GM12892 (cell line): ENCODE measurements at places on chromosomes 12 and 14.

GRCh38 chr12:100229036-100229635 is 28.5 kb downstream of the ACTR6 start:
- no peak for DNase-seq

GRCh38 chr14:98602983-98603382 is 669.0 kb downstream of the BCL11B start:
- DNase-seq = no peak

- no peak for DNase-seq
Observed at GRCh38 chr12:119825262-119825661, 51.9 kb downstream of the CIT start.

DNA sequence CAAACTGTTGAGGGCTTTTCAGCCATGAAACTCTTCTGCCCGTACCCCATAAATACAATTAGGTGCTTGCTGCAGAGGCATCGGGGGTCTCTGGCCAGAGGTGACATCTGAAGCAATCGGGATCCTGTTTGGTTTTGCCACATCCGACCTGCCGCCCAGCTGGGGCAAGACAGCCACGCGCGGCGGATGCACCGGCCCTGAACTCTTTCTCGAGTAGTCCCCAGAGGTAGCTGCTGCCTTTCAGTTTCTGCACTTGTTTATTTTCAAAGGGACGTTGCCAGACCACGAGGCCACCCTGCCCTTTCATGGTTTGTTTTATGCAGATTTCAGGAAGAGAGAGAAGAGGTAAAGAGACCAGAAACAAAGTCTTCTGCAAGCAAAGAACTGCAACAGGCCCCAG is 10.6 kb upstream of the MLXIP start:
- peak; percentile 77 for DNase-seq

- no peak for DNase-seq
Observed at GRCh38 chr14:55957950-55958349, 160.3 kb upstream of the PELI2 start.

- DNase-seq = no peak
Observed at GRCh38 chr14:95503365-95504134, 12.9 kb downstream of the SYNE3 start.

DNA sequence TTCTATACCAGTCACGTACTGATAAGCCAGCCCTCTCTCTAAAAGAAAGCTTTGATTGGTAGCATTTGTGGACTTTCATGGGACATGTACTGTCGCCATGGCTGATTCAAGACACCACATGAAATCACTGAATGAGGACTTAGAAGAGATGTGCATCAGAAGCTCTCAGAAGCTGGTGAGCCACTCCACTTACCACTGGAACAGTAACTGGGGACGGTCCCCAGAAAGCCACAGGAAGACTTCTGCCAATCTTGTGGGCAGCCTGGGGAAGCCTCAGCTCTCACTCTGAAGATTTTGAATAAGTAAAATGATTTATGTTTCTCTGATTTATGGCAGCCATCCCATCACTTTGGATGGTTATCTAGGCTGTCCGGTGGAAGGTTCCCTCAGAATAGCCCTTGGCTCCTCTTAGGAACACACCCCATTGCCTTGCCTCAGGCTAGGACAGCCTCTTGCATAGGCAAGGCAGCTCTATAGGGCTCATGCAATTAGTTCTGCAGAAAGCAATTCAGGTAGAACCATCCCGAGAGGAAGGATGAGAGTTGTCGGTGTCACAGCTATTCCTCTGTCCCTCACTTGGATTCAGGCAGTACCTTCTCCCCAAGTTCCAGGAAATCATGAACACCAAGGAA is 9.8 kb downstream of the DHRS1 start:
- no peak for DNase-seq

DNA sequence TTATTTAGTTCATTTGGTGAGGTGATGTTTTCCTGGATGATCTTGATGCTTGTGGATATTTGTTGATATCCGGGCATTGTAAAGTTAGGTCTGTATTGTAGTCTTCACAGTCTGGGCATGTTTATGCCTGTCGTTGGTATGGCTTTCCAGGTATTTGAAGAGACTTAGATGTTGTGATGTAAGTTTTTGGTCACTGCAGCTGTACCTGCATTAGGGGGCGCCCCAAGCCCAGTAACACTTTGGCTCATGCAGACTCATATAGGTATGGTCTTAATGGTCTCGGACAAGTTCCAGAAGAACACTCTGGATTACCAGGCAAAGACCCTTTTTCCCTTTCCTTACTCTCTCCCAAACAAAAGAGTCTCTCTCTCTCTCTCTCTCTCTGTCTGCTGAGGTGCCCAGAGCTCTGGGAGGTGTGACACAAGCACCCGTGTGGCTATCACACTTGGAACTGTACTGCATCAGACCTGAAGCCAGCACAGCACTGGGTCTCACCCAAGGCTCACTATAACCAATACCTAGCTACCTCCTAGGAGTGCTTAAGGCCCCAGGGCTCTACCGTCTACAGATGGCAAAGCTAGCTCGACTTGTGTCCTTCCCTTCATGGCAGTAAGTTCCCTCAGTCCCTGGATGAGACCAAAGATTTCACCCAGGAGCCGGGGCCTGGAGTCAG is 425.8 kb upstream of the ATXN7L3B start:
- no peak for DNase-seq

- peak; percentile 85 for DNase-seq
Observed at GRCh38 chr12:113196990-113197389, 11.5 kb downstream of the RITA1 start.

GRCh38 chr14:104970231-104971068 is 7.7 kb downstream of the AHNAK2 start:
- DNase-seq = no peak

DNA sequence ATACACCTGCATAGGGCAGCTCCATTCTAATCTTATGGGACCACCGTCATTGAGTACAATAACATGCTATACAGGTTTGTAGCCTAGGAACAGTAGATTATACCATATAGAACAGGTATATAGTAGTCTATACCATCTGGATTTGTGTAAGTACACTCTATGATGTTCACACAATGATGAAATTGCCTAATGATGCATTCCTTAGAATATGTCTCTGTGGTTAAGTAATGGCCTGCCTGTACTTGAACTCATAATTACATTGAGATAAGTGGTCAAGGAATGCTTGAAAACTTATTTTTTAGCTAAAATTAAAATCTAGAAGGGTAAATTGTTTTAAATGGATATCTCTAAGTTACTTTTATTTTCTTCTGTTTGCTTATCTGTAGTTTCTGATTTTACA is 152.7 kb downstream of the SRGAP1 start:
- no peak for DNase-seq

- DNase-seq = no peak
Observed at GRCh38 chr12:27534060-27534764, 10.2 kb downstream of the PPFIBP1 start.

DNA sequence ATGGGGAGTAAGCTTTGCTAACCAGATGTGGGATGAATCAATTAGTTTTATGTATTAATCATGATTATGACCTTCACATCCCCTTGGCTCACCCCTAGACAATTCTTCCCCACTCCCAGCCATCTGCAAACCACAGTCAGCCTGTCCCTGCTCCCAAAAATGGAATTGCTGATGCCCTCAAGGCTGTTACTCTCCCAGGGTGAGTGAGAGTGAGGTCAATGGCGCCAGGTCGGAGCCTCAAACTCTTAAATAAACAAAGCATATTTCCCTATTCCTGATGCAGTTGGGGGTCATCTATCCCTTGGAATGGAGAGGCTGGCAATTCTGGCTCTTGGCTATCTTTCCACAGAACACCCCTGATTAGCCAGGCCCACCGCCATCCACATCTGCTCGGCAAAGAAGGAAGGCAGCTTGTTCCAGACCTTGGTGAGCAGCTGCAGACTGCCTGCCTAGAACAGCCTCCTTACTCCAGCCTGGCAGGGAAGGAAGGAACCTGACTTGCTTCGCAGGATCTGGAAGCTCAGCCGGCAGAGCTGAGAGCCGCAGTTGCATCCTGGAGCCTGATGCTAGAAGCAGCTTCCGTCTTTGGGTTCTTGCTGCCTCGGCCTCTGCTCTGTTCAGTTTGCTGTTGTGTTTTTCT is 57.0 kb downstream of the SMUG1 start:
- no peak for DNase-seq

- DNase-seq = no peak
Observed at GRCh38 chr12:113903381-113903863, 62.7 kb downstream of the RBM19 start.

GRCh38 chr14:34685819-34686428 is 28.5 kb downstream of the CFL2 start:
- DNase-seq = no peak

DNA sequence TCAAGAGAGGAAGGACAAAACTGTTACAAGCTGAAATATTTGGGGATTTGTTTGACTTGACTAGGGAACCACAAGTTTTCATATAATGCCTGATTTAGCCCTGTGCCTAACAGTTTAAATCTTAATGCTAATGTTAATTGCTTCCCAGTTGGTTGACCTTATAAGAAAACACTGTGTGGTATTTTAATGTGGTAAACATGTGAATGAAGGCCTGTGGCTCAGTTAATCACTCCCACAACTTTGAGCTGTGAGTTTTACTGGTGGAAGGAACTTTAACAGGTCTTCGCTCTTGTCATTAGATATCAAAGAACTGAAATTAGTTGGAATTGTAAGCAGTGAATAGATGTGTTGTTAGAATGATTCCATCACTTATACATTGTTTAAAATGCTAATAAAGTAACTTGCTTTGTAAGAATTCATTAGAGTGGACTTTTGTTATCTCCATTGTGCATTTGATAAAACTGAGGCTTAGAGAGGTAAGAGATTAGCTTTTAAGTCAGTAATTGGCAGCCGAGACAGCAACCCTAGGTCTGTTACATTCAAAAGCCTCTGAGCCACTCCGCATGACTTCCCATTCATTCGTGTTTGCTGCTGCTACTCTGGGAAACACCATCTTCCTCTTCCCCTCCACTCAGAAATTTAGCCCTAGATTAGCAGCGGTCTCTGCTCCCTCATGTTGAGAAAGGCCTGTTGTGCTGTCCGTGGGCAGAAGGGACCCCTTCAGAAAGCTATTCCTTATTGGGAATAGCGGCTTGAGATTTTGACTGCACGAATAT is 1.0 kb upstream of the TBK1 start:
- no peak for DNase-seq

DNA sequence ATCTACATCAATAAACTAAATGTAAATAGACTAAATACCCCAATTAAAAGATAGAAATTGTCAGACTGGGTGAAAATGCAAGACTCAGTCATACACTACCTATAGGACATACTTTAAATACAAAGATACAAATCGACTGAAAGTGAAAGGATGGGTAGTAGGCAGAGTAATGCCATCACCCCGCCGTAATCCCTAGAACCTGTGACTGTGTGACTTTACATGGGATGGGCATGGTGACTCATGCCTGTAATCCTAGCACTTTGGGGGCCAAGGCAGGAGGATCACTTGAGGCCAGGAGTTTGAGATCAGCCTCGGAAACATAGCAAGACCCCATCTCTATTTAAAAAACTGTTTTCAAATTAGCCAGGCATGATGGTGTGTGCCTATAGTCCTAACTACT is 2.6 kb upstream of the EVL start:
- DNase-seq = no peak

- no peak for DNase-seq
Observed at GRCh38 chr12:81963636-81964035, 204.5 kb upstream of the PPFIA2 start.

DNA sequence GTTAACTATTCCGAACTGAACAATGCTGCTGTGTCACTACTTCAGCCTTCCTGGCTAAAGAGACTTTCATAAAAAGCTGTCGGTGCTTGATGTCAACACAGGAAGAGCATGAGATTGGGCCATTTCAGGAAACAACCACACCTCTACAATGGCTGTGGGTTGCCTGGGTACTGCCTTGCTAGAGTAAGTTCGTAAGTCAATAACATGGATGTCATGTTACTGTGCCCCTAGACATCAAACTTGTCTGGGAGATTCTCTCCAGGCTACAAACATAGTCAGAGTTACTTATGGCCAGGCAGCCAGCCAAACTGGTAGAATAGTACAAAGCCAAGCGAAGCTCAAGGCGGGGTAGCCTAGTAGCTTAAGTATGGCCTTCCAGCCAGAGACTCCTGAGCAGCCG is 23.1 kb downstream of the MAX start:
- no peak for DNase-seq

DNA sequence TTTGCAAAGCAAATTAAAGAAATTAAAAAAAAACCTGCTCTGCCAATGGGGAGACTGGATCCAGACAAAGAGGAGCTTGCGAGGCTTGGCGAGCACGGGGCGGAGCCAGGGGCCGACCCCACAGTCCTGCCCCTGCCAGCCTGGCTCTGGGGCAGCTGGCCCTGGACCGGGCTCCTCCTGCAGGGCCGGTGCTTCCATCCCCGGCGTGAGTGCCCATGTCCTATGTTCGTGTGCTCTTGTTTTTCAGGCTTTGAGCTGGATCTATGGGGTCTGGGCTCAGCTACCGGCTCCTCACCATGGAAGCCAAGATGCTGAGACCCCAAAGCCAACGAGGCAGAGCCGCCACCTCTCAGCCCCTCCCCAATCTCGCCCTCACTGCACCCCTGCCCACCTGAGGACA is 176.8 kb downstream of the KIF26A start:
- no peak for DNase-seq

GRCh38 chr14:105223260-105223659 is 25.1 kb upstream of the BTBD6 start:
- no peak for DNase-seq

DNA sequence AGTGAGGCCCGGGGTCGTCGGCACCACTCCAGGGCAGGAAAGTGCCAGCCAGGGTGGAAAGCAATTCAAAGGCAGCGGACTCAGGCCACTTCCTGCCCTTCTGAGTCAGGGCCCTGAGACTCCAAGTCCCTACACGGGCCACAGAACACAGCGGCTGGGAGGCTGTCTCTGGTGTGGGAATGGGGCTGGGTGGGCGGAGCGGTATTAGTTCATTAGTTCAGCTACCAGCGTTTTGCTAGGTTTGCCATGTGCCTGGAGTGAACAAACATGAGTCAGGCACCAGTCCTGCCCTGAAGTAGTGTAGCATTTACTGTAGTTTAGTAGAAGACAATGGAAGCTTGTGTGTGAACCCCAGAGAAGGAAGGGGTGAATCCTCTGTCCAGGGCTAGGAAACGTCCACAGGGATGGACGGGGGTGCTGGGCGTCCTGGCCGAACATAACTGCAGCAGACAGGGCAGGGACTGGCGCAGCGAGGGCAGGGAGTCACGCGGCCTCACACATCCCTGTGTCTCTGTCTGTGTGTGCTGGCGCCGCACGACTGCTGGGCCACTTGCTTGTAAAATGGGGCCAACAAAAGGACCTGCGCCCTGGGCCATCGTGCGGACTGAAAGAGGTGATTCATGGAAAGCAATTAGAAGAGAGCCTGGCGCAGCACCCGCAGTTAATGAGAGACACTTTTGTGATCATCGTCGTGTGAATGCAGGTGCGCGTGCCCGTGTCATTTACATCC is 186.4 kb upstream of the PRMT8 start:
- DNase-seq = no peak

- DNase-seq = no peak
Observed at GRCh38 chr14:94839348-94839747, 69.4 kb upstream of the GSC start.
